Upper lobe of left lung (tissue), 6 donors: ENCODE measurements at places on chromosomes 2 and 18. TPM values are rescaled to one million over a fixed set of nuclear protein-coding genes. Genes with fewer than 3 reads are reported as not detected.
A peak's percentile ranks its signal among the peaks of the same experiment; 100 is the strongest.

- H3K27ac ChIP-seq, result no peak overlapping the region
- no peaks in the 10 kb centered on the region for H3K27me3 ChIP-seq
- H3K36me3 ChIP-seq, result no peaks in the 10 kb centered on the region
- H3K4me1 ChIP-seq, result no peaks in the 10 kb centered on the region
Observed at GRCh38 chr2:120641366-120641771, 94.3 kb upstream of the GLI2 start.

DNA sequence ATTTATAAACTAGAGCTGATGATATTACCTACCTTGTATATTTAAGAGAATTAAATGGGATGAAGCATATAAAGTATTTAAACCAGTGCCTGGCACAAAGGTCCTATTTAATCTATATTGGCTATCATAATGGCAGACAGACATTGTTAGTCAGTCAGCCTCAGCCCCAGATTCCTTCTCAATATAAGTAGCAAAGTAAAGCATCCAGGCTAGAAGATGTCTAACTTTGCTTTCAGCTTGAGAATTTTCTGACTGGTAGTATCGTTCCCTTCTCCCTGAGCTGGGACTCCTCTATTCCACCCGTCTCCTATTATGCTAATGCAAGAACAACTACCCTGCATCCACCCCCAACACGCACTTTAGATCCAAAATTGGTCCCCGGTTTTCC is 215.7 kb upstream of the SIX2 start:
- no peaks in the 10 kb centered on the region for H3K4me1 ChIP-seq
- H3K27ac ChIP-seq, result no peak overlapping the region
- H3K4me3 ChIP-seq, result no peak overlapping the region
- H3K27me3 ChIP-seq, result no peaks in the 10 kb centered on the region

DNA sequence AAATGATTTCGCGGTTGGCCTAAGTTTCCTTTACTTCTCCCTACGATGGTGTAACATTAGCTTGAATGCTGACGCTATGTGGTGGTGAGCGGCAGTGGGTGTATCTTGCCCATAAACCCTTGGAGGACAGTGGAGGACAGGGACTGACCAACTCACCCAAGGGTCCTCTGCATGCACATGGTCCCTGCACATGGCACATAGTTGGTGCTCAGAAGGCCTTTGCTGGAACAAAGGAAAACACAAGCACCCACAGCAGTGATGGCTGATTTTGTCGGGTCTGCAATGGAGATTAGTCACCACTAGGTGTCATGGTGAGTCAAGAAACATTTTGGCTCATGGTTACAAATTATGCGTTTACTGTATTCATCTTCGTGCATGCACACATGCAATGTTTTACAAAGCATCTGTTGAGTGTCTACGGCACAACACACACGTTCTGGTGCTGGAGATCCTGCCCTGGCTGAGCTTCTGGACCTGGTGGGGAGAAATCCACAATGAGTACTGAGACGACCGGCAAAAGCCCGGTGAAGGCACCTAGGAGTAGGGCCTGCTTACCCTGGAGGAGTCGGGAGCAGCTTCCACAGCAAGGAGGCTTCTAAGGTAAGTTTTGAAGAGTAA is 44.0 kb downstream of the PDCL3 start:
- H3K4me3 ChIP-seq, result no peak overlapping the region
- DNase-seq, result no peak
- no peaks in the 10 kb centered on the region for H3K27me3 ChIP-seq
- H3K4me1 ChIP-seq, result no peaks in the 10 kb centered on the region
- H3K27ac ChIP-seq, result no peak overlapping the region

DNA sequence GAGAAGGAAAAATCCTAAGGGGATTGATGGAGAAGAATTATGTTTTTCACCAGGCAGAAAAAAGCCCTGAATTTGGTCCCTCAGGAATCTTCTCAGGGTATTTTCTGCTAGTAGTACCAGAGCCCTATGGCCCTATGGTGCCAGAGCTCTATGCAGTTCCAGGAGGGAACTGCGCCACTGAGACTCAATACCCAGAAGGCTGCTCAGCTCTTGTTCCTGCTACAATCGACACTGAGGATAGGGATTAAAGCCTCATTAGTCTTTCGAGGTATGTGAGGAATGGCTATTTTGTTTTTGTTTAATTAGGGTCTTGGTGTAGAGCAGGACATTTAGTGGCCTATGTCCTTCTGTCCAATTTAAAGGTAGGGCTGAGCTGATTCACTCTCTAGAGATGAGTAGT is 21.7 kb upstream of the PPP3R1 start:
- no peaks in the 10 kb centered on the region for H3K27me3 ChIP-seq
- no peaks in the 10 kb centered on the region for H3K36me3 ChIP-seq
- H3K27ac ChIP-seq, result no peak overlapping the region
- H3K4me1 ChIP-seq, result no peaks in the 10 kb centered on the region

The C2orf78 gene
- not detected for total RNA-seq

DNA sequence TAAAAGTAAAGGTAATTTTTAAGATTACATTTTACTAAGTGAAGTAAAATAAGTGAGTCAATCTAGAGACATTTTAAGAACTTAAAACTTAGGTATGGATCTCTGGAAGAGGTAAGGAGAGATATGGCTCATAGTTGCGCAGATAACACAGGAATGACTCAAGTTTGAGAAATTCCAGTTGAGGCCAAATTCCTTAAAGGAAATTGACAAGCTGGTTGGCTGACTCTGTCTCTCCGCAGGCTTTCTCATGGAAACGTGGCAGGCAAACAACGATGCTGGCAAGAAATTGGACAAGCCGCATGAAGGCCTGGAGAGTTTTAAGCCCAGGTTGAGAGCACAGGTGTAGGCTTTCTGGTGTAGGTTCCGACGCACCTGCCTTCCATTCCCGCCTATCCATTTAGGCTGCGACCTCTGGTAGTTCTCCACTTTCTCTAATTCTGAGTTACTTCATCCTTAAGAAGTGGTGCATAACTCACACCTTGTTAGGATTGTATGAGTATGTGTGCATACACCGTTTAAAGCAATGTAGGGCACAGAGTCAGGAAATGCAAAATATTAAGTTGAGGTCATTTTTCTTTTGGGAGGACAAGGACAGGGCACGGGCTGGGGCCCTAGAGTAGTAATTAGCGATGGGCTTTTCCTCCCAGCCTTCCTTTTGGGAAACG is 589 bp upstream of the DAW1 start:
- no peak for DNase-seq
- no peaks in the 10 kb centered on the region for H3K36me3 ChIP-seq
- peak overlapping the region; percentile 65 for H3K27ac ChIP-seq
- H3K4me1 ChIP-seq, result peaks cover 5% of the 10 kb centered on the region
- H3K4me3 ChIP-seq, result peak overlapping the region; percentile 36
- no peaks in the 10 kb centered on the region for H3K27me3 ChIP-seq

GRCh38 chr2:221286406-221286805 is 285.7 kb downstream of the EPHA4 start:
- no peak overlapping the region for H3K4me3 ChIP-seq
- DNase-seq, result no peak
- H3K27ac ChIP-seq, result no peak overlapping the region
- no peaks in the 10 kb centered on the region for H3K27me3 ChIP-seq

GRCh38 chr2:61536180-61536571 is 2.0 kb downstream of the XPO1 start:
- no peaks in the 10 kb centered on the region for H3K27me3 ChIP-seq
- H3K36me3 ChIP-seq, result no peaks in the 10 kb centered on the region
- peak overlapping the region; percentile 99 for H3K27ac ChIP-seq
- H3K4me3 ChIP-seq, result peak overlapping the region; percentile 71

GRCh38 chr2:18896125-18896764 is 306.9 kb upstream of the NT5C1B start:
- no peaks in the 10 kb centered on the region for H3K4me1 ChIP-seq
- H3K27ac ChIP-seq, result no peak overlapping the region
- DNase-seq, result no peak

The DOK6 gene
- 1.0 TPM for total RNA-seq

- no peaks in the 10 kb centered on the region for H3K27me3 ChIP-seq
- no peaks in the 10 kb centered on the region for H3K36me3 ChIP-seq
- H3K4me1 ChIP-seq, result no peaks in the 10 kb centered on the region
- no peak overlapping the region for H3K27ac ChIP-seq
- no peak overlapping the region for H3K4me3 ChIP-seq
- no peak for DNase-seq
Observed at GRCh38 chr18:23609390-23610023, 23.2 kb upstream of the NPC1 start.

DNA sequence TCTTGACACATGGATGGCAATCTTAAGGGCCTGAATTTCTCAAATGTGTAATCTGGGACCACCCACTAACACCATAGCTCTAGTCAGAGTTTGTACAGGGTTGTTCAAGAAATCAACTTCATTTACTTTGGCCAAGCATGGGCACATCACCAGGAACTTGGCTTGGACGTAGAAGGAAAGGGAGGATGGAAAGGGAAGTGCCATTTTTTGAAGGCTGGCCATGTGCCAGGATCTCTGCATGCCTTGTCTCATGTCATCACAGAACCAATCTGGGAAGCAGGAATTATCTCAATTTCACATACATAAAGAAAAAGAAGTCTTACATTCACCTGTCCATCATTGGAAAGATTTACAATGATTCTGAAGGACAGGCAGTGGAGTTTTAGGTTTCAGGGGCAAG is 128.1 kb downstream of the ANTXR1 start:
- no peaks in the 10 kb centered on the region for H3K27me3 ChIP-seq
- H3K36me3 ChIP-seq, result no peaks in the 10 kb centered on the region
- DNase-seq, result no peak
- no peak overlapping the region for H3K27ac ChIP-seq
- H3K4me1 ChIP-seq, result no peaks in the 10 kb centered on the region

DNA sequence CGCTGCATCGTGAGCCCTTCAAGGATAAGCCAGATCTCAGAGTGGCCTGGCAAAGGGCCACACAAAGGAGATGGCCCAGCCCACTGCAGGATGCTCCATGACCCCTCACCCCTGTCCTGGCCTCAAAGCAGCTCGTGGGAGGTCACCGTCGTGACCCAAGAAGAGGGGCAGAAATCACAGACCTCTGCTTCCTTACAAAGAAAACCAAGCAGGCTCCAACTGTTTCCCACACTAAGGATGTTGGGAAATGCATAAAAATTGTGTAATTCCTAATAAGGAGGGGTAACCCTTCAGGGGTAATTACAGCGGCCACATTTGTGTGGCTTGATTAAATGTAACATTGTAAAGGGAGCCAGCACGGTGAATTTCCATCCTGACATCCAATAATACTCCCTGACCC is 102.3 kb downstream of the BOD1L2 start:
- no peaks in the 10 kb centered on the region for H3K27me3 ChIP-seq
- no peak overlapping the region for H3K27ac ChIP-seq
- no peak for DNase-seq
- H3K36me3 ChIP-seq, result no peaks in the 10 kb centered on the region

GRCh38 chr2:215698566-215698965 is 262.7 kb upstream of the FN1 start:
- H3K4me1 ChIP-seq, result no peaks in the 10 kb centered on the region
- no peaks in the 10 kb centered on the region for H3K36me3 ChIP-seq
- no peak overlapping the region for H3K27ac ChIP-seq
- no peak for DNase-seq
- no peaks in the 10 kb centered on the region for H3K27me3 ChIP-seq

The SLC4A5 gene
- total RNA-seq, result 24.2 TPM

The ITM2C gene
- 32.6 TPM for total RNA-seq

DNA sequence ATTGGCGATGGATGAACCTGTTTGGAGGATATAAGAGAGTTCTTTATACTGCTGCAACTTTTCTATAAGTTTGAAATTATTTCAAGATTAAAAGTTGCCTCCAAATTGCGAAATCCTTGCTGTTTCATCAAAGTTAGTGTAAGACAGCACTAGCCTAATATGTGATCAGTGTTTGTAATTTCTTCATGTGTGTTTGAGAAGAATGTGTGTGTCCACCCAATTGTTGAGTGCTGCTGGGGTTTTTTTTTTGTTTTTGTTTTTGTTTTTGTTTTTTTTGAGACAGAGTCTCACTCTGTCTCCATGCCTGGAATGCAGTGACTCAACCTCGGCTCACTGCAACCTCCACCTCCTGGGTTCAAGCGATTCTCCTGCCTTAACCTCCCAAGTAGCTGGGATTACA is 33.4 kb downstream of the CDK15 start:
- DNase-seq, result no peak
- H3K27ac ChIP-seq, result no peak overlapping the region
- H3K4me3 ChIP-seq, result no peak overlapping the region

DNA sequence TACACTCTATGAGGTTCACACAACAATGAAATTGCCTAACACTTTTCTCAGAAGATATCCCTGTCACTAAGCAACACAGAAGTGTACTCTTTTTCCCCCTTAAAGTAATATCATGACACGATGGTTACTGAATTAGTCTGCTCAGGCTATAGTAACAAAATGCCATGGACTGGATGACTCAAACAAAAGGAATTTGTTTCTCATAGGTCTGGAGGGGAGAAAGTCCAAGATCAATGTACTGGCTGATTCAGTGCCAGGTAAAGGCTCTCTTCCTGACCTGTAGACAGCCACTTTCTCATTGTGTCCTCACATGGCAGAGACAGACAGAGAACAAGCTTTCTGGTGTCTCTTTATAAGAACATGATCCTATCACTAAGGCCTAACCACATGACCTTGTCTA is 211.9 kb downstream of the RBM43 start:
- no peaks in the 10 kb centered on the region for H3K4me1 ChIP-seq
- no peaks in the 10 kb centered on the region for H3K27me3 ChIP-seq
- DNase-seq, result no peak
- no peak overlapping the region for H3K27ac ChIP-seq
- H3K4me3 ChIP-seq, result no peak overlapping the region
- no peaks in the 10 kb centered on the region for H3K36me3 ChIP-seq

- H3K27me3 ChIP-seq, result no peaks in the 10 kb centered on the region
- H3K4me3 ChIP-seq, result no peak overlapping the region
- H3K36me3 ChIP-seq, result no peaks in the 10 kb centered on the region
- DNase-seq, result no peak
- no peak overlapping the region for H3K27ac ChIP-seq
Observed at GRCh38 chr2:167196461-167197252, 308.4 kb downstream of the XIRP2 start.

The ANKRD62 gene
- total RNA-seq, result 0.30 TPM

The IL36A gene
- not detected for total RNA-seq

GRCh38 chr2:110827511-110827910 is 95.1 kb downstream of the ACOXL start:
- no peaks in the 10 kb centered on the region for H3K36me3 ChIP-seq
- no peak overlapping the region for H3K27ac ChIP-seq
- DNase-seq, result no peak
- no peak overlapping the region for H3K4me3 ChIP-seq

GRCh38 chr2:224156436-224156835 is 117.3 kb upstream of the SERPINE2 start:
- no peaks in the 10 kb centered on the region for H3K36me3 ChIP-seq
- no peak for DNase-seq
- no peaks in the 10 kb centered on the region for H3K4me1 ChIP-seq
- H3K27me3 ChIP-seq, result no peaks in the 10 kb centered on the region
- no peak overlapping the region for H3K27ac ChIP-seq
- H3K4me3 ChIP-seq, result no peak overlapping the region

GRCh38 chr2:98569197-98569793 is 39.0 kb downstream of the COA5 start:
- H3K27me3 ChIP-seq, result no peaks in the 10 kb centered on the region
- no peaks in the 10 kb centered on the region for H3K4me1 ChIP-seq

The ASTL gene
- 0.27 TPM for total RNA-seq

DNA sequence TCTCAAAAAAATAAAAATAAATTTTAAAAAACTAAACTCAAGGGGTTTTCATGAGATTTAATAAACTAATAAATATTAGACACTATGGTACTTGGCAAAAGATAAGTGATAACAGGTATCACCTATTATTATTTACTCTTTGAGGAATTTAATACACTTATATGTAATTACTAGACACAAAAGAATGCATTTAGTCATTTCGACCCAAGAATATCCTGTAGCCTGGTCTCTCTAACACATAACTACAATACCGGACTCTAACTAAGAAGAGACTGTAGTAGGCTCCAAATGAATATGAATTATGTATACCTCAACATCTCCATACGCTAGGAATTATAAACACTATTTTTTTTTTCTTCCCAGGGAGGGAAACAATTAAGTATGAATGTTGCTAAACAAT is 850.7 kb downstream of the CPS1 start:
- no peaks in the 10 kb centered on the region for H3K27me3 ChIP-seq
- H3K4me1 ChIP-seq, result no peaks in the 10 kb centered on the region
- no peaks in the 10 kb centered on the region for H3K36me3 ChIP-seq
- H3K27ac ChIP-seq, result no peak overlapping the region
- no peak for DNase-seq
